GM03348 (cell line): ENCODE measurements at places on chromosomes 3 and 15.

DNA sequence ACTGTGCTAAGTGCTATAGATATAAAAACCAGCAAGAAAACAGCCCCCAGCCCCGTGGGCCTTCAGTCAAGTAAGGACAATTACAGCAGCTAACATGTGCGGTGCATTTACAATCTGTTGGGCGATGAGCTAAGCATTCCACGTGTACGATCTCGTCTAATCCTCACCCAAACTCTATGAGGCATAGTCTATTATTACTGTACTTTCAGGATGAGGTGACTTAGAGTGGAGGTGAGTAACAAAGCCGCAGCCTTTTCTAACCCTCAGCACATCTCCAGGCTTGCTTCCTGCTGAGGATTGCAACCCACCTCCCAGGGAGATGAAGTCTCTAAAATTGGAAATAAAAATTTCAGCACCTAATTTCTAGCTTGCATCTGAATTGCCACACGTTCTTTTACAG, 53.2 kb upstream of the MCF2L2 start:
- DNase-seq = no peak

DNA sequence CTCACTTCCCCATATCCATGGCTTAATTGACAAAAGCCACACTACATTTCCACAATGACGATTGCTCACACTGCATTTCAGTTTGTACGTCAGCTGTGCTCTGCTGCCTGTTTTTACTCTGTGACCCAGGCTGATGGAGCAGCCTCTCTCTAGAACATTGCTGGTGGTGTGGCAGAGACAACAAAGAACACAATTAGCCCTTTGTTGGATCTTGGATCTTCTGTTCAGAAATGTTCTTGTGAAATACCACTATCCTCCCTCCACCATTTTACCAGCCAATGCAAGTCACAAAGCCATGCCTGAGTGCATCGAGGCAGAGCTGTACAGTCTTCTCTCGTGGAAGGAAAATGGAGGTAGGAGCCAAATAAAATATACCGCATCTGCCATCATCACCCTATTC, 56.9 kb upstream of the TBC1D5 start:
- no peak for DNase-seq

DNA sequence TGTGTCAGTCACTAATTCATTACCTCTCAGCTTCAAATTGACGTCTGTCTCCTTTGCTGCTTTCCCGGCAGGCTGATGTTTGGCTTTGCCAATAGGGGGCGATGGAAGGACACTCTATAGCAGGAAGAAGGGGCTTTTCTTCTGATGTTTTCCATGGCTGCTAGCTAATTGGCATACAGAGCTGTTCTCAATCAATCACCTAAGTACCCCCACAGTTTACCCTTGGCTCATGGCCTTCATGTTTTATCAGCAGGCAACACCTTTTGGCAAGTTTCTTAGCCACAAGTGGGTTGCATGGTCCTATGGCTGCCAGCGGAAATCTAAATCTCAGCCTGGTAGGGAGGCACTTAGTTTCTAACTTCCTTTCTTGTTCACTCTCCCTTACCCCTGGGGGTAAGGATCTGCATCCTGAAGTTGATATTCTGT, 45.0 kb downstream of the ESYT3 start:
- peak; percentile 37 for DNase-seq

DNA sequence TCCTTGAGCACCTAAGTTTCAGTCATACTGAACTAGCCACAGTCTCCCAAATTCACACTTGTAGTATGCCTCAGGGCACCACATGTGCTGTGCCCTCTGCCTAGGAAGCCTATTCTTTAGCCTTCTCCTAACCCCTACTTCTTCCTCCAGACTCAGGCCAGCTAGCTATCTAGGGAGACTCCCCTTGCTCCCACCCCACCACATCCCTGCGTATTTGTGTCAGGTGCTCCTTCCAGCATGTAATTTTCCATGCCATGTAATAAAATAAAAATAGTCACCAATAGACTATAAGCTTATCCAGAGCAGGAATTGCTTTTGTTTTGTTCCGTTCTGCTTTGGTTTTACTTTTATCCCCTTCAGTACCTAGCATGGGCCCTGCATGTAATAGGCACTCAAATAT, 14.9 kb upstream of the GJD2 start:
- DNase-seq = no peak

DNA sequence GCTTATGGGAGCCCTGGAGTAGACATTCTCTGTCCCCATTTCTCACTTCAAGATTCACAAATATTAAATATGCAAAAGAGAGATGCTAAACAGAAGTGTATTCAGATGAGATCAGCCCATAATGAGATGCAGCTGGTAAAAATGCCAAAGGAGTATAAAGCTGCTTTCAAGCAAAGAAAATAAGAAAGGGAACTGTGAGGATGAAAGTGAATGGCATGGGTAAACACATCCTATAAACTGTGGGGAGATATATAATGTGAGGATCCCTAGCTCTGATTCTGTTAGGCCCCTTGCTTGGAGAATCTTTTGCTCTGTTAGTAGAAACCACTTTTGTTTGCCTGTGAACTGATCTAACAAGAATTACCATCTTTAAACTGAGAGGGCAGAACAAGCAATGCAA, 396.6 kb downstream of the SOX2 start:
- DNase-seq = no peak

- DNase-seq = no peak
Measured at GRCh38 chr3:145906755-145907154, 254.2 kb downstream of the PLOD2 start.

GRCh38 chr15:36208868-36209582, 370.4 kb upstream of the CDIN1 start:
- DNase-seq = peak; percentile 19

GRCh38 chr3:22526266-22526837, 676.8 kb upstream of the UBE2E2 start:
- no peak for DNase-seq

- no peak for DNase-seq
Measured at GRCh38 chr3:33941804-33942203, 143.4 kb downstream of the PDCD6IP start.

GRCh38 chr3:194806991-194807630, 121.4 kb downstream of the FAM43A start:
- peak; percentile 75 for DNase-seq

GRCh38 chr3:155325263-155325835, 31.9 kb upstream of the STRIT1 start:
- no peak for DNase-seq

DNA sequence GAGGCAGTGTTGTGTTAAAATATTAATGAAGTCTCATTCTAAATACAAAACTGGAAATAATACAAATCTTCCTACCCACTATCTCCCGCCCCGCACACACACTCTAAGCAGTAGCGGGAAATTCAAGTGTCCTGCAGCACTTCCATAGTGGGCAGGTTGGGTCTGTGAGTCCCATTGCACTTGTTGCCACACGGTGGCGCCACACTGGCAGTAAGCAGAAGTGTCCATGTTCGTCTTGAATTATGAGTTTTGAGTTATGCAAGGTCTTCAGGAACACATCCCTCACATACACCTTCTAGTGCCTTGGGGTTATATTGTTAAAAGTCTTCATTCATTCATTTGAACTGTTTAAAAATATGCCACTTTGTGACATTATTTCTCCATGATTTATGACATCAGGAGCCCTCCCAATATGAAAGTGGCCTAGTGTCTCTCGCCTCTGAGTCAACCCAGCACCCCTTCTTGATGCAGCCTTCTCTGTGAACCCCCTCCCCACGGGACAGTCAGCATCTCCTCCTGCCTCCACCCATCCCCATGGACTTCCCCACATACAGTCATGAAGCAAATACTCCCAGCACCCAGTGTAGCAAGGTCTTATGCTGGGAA, 17.6 kb upstream of the CCDC174 start:
- DNase-seq = peak; percentile 55

DNA sequence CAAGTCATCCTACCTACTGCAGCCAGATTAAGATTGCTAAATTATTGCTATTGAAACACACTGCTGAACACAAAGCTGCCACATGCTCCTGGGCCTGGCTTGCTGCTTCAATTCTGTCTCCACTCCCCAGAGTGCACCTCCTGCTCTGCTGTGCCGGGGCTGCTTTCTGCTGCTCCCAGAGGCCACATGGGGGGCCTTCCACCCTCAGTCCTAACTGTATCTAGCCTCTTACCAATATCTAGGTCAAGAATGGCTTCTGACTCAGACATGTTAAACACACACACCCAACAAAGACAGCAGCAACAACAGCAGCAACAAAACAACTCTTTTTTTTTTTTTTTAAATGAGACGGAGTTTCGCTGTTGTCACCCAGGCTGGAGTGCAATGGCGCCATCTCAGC, 33.0 kb downstream of the MYZAP start:
- no peak for DNase-seq

GRCh38 chr15:29134641-29135308, 134.8 kb downstream of the NSMCE3 start:
- DNase-seq = no peak

GRCh38 chr15:66298803-66299251, 5.5 kb downstream of the DIS3L start:
- DNase-seq = no peak

- DNase-seq = no peak
Measured at GRCh38 chr3:69353503-69353902, 32.4 kb downstream of the FRMD4B start.

GRCh38 chr3:46929324-46929723, 47.2 kb downstream of the CCDC12 start:
- DNase-seq = no peak

DNA sequence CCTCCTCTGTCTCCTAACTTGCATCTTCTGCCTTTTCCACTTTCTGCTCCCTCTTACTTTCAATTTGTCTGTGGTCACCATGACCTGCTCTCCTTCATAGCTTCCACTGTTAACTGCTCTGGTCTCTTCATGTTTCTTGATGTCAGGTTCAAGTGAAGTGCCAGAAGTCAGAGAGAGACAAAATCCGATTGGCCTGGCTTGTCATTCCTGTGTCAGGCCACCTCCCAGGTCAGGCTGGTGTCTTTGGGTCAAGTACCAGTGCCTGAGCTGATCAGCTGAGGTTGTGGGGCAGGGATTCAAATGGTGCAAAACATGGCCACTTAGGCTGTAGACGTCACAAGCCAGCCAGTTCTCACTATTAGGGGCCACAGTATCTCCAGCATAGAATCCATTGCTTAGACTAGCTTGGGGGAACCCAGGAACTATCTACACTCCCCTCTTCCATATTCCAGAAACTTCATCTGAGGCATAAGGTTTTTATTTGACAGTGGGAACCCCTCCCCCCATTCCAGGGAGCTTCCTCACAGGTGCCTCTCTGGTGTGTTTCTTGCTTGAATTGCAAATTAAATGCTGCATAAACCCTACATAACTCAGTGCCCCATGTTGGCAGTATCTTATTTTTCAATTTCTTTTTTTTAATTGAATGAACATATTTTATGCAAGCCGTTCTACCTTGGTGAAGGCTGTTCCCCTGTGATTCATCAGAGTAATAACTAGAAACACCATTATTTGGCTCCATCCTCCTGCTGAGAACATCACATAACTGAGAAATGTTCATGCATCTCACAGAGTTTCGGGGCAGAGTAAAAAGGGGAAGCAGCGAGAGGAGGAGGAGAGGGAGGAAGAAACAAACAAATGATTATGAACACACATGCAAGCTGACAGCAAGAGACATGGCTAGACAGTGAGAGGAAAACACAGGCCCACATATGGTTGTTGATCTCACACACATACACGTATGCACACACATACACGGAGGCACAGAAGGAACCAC, 175.8 kb downstream of the TLE3 start:
- no peak for DNase-seq

GRCh38 chr15:99590913-99591646, 25.3 kb downstream of the MEF2A start:
- no peak for DNase-seq

GRCh38 chr3:37832480-37832879, 29.2 kb upstream of the CTDSPL start:
- no peak for DNase-seq

- no peak for DNase-seq
Measured at GRCh38 chr3:15283702-15284101, 48.7 kb downstream of the SH3BP5 start.

- no peak for DNase-seq
Measured at GRCh38 chr15:61748529-61748928, 311.7 kb downstream of the VPS13C start.

DNA sequence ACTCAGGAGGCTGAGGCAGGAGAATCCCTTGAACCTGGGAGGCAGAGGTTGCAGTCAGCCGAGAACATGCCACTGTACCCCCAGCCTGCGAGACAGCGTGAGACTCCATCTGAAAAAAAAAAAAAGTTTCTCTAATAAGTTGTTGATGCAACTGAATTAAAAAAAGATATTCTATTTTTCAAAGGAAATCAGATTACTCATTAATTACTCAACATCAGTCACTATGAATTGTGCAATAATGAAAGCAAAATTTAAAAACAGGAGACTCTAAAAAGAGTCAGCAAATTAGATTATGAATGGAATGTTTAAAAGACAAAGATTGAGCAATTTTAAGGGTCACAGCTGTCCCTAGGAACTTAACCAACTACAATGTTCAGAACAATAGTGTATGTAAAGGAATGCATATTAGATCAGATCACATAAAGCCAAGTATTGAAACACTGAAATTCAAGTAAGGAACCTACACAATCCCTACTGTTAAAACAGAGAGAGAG, 60.2 kb upstream of the SLC4A7 start:
- peak; percentile 55 for DNase-seq

DNA sequence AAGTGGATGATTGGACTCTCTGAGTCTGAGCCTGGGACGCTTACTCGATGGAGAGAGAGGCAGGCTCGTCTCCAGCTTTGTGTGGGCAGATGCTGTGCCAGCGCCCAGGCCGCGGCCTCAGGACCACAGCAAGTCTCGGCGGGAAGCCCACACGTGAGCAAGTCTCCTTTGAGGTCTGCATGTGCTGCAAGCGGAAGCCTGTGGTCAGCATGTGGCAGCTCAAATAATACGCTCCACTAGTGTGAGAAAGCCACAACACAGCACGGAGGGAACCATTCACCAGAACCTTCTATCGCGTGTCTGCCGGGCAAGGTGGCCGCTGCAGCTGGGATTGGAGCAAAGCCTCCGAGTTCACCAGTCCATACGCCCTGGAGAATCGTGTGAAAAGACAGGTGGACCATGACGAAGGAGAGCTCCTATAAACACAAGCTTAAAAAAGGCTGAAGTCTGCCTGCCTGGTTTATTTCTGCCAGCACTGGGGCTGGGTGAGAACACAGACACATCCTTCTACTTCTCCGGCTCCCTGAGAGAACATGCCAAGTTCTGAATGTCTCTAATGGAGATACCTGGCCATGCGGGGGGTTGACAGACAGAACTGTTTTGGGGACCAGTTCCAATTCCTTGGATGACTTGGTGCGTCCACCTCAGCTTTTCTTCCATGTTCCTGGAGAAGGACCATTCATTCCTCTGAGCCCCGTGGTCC, 82.0 kb upstream of the LRIG1 start:
- peak; percentile 37 for DNase-seq

- DNase-seq = peak; percentile 71
Measured at GRCh38 chr15:90099868-90100831, 2.1 kb downstream of the IDH2 start.

- no peak for DNase-seq
Measured at GRCh38 chr3:17069754-17070153, 185.0 kb downstream of the PLCL2 start.

- peak; percentile 63 for DNase-seq
Measured at GRCh38 chr15:36658312-36658711, 78.9 kb downstream of the CDIN1 start.

GRCh38 chr3:144590854-144591253, 619.2 kb downstream of the DIPK2A start:
- DNase-seq = peak; percentile 52

GRCh38 chr3:106247902-106248684, 379.3 kb upstream of the CBLB start:
- peak; percentile 33 for DNase-seq
